ENCODE measurements at places on chromosomes 5 and 9.

- DNase-seq = no peak
Observed at GRCh38 chr5:53358794-53359193, 121.6 kb upstream of the FST start.

GRCh38 chr5:168660691-168661090, 81.5 kb upstream of the PANK3 start:
- DNase-seq = no peak

GRCh38 chr5:119166026-119166425, 95.1 kb downstream of the DMXL1 start:
- peak; percentile 14 for DNase-seq

- DNase-seq = no peak
Observed at GRCh38 chr9:94706922-94707321, 19.6 kb upstream of the AOPEP start.

GRCh38 chr9:115182264-115182663, 64.3 kb upstream of the TNC start:
- no peak for DNase-seq

GRCh38 chr5:139065306-139065705, 132.9 kb downstream of the SIL1 start:
- no peak for DNase-seq

- DNase-seq = no peak
Observed at GRCh38 chr9:38146844-38147243, 77.8 kb upstream of the SHB start.

GRCh38 chr5:158435161-158435616, 576.2 kb upstream of the CLINT1 start:
- peak; percentile 75 for DNase-seq

- DNase-seq = no peak
Observed at GRCh38 chr5:61860978-61861377, 445.0 kb upstream of the KIF2A start.

DNA sequence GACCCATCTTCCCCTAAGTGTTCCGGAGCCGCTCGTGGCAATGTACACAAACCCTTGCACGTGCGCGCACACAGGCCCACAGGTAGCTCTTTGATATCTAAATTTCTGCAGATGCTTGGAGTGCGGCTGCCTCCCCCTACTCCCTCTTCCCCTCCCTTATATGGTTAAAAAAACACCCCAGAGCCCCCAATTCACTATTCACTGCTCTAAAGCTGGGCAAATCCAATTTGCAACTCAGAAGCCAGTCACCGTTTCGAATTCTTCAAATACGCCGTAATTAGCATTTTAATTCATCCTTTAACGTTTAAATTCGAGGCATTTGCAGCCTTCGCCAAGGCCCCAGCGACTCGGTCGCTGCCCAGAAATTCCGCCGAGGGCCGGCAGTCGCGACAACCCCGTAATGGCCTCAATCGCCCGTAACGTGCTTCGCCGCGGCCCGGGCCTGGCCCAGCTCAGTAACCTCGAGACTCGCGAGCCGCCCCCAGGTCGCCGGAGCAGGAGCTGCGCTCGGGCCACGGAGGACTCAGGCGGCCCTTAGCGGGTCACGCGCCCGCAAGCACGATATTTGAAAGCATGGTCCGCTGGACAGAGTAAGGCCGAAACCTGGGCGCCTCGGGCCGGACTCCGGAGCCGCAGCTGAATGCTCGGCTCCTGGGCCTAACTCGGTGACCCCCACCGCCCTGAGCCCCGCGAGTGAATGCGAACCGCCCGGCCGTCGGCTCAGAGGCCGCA, 1.3 kb downstream of the IRX2 start:
- DNase-seq = peak; percentile 42

DNA sequence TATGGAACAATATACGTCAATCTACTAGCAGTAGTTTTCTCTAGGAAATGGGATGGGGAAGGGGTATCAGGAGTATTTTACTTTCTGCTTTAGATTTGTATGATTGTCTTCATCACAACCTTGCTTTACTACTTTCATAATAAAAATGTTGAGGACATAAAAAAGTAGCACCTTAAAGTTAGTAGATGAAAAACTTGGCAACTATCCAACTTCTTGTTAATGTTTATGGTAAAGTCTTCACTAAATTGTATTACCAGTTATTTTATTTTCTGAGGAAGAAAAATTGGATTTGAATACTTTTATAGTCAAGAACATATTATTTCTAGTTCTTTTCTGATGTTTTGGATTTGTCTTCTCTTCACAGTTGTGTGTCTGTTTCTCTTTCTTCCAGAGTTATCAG, 372.1 kb downstream of the ARRDC3 start:
- DNase-seq = no peak

GRCh38 chr9:93267681-93268505, 84.0 kb downstream of the WNK2 start:
- DNase-seq = no peak

GRCh38 chr9:127263664-127264063, 910 bp upstream of the GARNL3 start:
- DNase-seq = no peak

DNA sequence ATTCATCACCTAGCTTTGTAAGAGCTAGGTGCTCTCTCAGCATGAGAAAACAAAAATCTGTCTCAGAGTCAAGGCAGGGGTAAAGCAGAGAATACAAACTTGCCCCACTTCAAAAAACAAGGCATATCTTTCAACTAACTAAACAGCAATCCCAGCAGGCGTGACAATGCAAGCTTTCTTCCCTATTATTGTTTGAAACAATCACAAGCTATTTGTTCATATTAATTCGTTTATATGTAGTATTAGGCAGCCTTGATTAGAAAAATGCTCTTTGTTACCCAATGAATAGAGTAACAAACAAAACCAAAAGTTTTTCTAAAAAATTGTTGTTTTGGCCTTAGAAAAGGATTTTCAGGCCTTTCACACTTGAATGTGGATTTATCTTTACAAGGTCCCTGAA, 71.1 kb downstream of the LPAR1 start:
- no peak for DNase-seq

- DNase-seq = no peak
Observed at GRCh38 chr9:129038109-129038852, 1.9 kb downstream of the MIGA2 start.

DNA sequence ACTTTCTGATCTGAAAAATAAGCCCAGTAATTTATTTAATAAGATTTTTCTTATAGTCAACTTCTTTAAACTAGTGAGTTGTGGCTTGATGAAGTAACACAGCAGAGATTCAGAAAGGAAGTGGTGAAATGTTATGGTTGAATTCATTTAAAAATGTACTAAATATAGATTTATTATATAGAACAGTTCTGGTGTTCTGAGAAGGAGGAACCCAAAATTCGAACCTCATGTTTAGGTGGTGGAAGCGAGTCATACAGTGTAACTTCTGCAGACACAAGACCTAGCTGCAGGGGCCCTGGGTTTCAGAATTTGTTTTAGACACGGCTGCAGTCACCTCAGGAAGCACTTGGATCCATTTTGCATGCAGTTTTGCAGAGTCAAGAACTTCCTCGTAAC, 188.2 kb downstream of the TRIO start:
- DNase-seq = peak; percentile 50

- peak; percentile 14 for DNase-seq
Observed at GRCh38 chr9:111728143-111728542, 66.6 kb downstream of the SHOC1 start.

- no peak for DNase-seq
Observed at GRCh38 chr9:36870960-36871359, 163.1 kb downstream of the PAX5 start.

DNA sequence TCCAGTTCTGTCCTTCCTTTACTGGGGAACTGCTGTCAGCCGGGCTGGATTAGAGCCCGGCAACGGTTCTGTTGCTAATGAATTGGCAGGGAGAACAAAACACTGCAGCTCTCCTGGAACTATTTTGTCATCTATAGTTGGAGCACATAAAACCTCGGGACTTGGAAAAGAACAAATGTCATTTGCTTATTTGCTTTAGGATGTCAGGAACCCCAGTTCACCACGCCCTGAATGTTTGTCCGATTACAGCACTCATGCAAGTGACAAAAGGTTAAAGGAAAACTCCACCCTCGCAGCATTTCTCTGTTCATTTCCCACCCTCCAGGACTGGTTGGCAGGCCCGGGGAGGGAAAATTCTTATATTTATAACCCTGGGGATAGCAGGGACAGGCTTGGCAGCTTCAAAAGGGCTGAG, 66.4 kb upstream of the PLPP1 start:
- peak; percentile 90 for DNase-seq

DNA sequence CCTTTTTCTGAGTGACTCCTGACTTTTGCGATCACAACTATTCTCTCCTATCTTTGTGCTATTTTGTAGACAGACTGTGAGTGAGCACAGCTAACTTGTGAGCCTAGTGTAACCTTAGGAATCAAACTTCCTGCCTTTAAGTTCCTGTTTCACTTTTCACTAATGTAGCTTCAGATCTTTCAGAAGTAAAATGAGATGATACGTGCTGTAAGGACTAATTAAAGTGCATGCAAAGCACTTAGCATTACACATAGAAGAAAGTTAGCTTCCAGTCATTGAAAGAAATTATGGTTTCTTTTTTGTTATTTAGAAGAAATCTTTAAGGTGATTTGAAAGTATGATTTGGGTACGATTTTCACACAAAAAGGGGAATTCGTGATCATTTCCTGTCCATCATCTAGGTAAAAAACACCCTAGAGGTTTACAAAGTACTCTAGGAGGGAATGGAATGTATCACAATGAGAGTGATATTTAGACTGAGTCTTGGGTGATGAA, 122.7 kb downstream of the ST8SIA4 start:
- DNase-seq = no peak

GRCh38 chr5:124372457-124372856, 374.0 kb downstream of the ZNF608 start:
- DNase-seq = peak; percentile 3

- no peak for DNase-seq
Observed at GRCh38 chr9:120513825-120514396, 66.1 kb downstream of the CDK5RAP2 start.

DNA sequence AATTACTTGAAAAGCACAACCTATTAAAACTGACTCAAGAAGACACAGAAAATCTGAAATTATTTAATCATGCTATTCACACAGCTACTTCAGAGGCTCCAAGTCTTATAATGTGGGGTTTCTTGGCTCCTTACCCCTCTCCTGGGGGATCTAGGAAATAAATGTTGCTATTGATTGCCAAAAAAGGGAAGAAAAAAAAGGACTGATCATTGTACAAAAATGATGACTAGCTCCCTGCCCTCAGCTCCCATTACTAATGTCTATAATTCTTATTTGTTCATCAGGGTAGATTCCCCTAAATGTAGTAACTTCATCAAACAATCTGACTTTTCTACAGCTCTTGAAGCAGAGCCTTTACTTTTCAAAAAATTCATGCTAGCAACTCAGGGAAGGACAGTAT, 3.3 kb upstream of the SMC5 start:
- peak; percentile 74 for DNase-seq

DNA sequence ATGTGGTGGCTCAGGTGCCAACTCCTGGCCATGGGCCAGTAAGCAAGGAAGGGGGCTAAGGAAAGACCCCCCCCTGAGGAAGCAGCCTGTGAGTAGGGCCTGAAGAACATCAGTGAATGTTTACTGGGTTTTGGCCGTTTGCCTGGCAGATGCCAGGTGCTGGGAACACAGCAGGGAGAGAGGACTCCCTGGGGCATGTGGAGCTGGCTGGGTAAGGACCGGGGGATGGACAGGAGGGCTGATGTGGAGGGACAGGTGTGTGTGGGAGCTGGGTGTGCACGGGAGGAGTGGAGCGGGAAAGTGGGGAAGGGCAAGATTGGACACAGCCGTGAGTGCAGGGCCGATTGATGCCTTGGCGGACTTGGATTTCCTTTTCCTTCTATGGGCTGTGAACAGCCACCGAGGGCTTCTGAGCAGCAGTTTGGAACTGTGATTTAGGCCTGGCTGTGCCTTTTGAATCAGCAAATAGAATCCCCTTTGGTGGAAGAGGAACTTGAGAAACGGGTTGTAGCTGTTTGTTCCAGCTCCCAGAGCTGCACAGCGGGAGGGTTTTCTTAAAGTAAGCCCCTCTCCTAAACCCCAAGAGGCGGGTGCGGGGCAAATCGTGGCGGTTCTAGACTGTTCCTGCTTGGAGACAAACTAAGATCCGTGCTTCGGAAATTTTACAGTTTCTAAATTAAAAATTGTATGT, 3.1 kb downstream of the HMCN2 start:
- no peak for DNase-seq

GRCh38 chr5:131980696-131981095, 30.8 kb downstream of the ACSL6 start:
- no peak for DNase-seq

- no peak for DNase-seq
Observed at GRCh38 chr9:126862104-126862761, 1.8 kb downstream of the ZBTB34 start.

- DNase-seq = no peak
Observed at GRCh38 chr5:117473165-117473564, 898.5 kb upstream of the SEMA6A start.

GRCh38 chr9:82475584-82476301, 487.2 kb downstream of the SPATA31D1 start:
- no peak for DNase-seq

DNA sequence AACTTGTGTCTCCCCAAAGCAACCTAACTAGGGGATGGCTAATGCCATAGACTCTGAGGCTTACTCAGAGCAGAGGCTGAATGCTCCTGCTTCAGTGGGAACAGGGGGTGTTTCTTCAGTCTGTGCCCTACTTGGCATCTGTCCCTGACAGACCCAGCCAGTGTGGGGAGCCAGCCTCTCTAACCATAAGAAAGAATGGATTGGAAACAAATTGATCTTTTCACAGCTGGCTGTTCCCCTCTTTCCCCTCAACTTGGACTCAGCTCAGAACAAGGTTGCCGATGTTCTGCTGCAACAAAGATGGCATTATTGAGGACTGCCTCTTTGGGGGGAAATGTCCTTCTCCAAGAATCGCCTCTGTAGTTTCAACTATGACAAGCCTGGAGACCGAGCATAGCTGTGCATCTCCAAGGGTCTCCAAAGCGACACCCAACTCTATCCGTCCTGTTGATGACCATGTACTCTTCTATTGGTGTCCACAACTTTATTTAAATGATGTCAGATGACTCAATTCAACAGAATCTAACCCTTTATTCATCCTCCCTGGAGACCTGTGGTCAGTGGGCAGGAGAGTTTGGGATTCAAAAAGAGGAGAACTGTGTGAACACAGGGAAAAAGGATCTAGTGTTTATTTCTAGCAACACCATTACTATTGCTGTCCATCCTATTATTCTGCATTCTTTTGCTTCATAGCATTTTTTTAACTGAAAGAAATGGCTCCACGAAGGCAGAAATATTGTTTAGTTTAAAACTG, 24.7 kb upstream of the TNC start:
- DNase-seq = peak; percentile 85

GRCh38 chr5:1830571-1831228, 29.5 kb downstream of the NDUFS6 start:
- DNase-seq = no peak

GRCh38 chr5:159257007-159257406, 6.1 kb upstream of the UBLCP1 start:
- DNase-seq = no peak
